ENCODE measurements at places on chromosomes 12 and 14.

DNA sequence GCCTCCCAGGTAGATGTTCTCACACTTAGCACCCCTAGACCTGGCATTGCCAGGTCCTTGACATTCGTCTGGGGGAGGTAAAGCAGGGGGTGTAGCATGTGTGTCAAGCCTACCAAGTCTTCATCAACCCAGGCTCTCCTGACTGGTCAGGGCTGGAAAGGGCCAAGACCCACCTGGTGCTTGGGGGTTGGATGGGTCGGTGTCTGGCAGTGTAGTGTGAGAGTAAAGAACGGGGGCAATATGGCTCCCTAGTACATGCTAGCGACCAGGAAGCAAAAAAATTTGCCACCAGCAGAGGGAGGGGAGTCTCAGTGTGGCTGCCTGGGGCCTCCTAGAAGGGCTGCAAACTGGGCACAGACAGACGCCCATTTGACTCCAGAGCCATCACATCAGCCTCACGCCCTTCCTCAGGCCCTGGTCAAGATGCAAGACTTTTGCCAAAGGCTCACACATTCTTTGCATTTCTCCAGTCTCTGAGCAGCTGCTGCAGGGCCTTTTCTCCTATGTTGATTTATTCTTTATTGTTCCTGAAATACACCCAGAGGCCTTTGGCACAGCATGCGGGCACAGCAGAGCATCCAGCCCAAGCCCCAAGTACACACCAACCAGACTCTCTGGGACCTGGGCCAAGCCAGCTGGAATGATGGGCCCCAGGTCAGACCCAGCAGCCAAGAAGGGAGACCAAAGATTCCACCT is 38.3 kb upstream of the PNMA1 start:
- no peak for DNase-seq

DNA sequence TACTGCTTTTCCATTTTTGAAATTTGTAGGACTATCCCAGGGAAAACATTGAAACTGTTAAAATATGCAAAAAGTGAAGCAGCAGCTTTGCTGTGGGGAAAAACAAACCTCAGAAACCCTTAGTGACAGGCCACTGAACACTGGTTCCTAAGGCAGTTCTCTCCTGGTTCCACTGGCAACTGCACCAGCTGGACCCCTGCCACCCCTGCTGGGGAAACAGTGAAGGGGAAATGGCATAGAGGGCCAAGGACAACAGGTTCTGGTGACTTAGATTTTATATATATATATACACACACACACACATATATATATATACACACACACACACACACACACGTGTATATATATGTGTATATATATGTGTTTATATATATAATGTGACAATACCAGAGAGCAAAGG is 16.2 kb upstream of the KRT7 start:
- no peak for DNase-seq

DNA sequence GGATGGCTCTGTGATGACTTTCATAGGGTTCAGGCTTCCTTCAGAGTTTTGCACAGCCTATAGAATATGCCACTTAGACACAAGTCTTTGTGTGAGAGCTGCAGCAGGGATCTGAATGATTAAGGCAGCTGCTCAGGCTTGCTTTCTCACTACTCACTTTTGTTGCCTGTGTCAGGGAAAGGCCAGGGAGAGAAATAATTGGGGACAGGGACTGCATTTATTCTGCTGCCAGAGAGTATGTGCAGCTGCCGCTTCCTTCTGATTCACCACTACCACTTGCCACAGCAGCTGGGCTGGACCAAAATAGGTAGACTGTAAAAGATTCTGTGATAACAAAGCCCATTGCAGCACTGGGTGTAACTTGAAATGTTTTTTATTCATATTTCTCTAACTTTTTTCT is 49.7 kb downstream of the TRMT5 start:
- no peak for DNase-seq

GRCh38 chr12:32273712-32274111 is 125.6 kb upstream of the FGD4 start:
- DNase-seq, result peak; percentile 15

- peak; percentile 34 for DNase-seq
These were observed 24.9 kb downstream of the DGLUCY start for GRCh38 chr14:91138511-91139359.

- no peak for DNase-seq
These were observed 16.1 kb upstream of the CCND2 start for GRCh38 chr12:4257442-4257841.

DNA sequence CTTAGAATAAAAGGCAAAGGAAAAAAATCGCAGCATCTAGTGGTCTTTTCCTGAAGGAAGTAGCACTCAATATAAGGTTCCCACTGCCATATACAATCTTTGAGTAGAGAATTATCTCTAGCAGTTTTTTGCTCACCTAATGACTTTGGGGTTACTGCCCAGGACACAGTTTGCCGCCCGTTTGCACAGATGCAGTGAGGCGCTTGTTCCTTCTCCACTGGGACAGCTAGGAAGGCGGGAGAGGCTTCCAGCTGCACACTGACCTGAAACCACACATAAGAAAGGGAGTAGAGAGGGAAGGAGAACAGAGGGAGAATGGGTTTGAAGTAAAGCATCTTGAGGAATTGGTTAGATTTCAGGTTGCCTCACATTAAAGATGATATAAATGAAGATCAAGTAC is 25.5 kb downstream of the A2M start:
- no peak for DNase-seq

- no peak for DNase-seq
These were observed 32.7 kb downstream of the CCDC175 start for GRCh38 chr14:59543873-59544272.

DNA sequence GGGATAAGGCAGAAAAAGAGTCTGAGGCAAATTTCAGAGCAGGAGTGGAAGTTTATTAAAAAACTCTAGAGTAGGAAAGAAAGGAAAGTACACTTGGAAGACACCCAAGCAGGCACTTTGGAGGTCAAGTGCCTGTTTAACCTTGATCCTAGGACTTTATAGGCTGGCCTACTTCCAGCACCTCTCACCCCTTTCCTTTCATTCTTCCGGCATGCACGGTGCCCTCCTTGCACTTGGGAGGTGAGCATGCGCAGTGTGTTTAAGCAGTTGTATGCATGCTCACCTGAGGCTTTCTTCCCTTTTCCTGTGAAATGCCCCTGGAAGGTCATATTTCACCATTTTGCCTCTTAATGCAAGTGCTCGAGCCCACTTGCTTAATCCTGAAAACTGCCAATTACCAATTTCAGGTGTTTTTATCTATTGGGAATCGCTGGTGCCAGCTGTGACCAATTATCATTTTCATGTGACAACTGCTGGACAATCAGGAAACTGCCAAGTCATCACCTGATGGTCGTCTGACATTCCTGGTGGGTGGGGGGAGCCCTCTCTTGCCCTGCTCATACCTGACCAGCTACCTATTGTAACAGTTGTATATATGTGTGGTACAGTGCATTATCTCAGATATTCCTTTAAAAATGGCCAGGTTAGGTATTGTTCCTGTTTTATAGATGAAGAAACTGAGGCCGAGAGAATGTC is 53.5 kb downstream of the SUDS3 start:
- no peak for DNase-seq

- DNase-seq, result no peak
These were observed 7.6 kb upstream of the LGR5 start for GRCh38 chr12:71431991-71432390.

- no peak for DNase-seq
These were observed 1.4 kb upstream of the HMGA2 start for GRCh38 chr12:65822732-65823512.

DNA sequence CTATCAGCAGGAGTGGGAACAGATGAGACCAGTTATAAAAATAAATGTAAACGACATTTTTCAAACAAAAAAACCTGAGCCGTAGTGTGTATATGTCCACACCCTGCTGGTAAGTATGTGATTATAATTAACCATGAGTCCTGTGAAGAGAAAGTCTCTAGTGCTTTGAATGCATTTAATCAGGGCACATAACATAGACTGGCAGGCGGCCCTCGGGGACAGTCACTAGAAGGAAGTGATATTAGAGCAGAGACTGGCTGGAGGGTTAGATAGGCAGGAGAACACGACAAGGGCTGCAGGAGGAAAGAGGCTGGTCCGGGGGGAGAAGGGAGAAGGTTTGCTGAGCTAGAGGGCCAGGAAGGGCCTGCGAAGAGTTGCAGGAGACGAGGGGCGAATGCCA is 23.8 kb upstream of the ELK3 start:
- DNase-seq, result no peak
